Bone marrow (tissue), 2 donors: ENCODE measurements at places on chromosomes 7 and 10.

- no peak for DNase-seq
These were observed 39.6 kb downstream of the GPRIN2 start for GRCh38 chr10:46516660-46517416.

DNA sequence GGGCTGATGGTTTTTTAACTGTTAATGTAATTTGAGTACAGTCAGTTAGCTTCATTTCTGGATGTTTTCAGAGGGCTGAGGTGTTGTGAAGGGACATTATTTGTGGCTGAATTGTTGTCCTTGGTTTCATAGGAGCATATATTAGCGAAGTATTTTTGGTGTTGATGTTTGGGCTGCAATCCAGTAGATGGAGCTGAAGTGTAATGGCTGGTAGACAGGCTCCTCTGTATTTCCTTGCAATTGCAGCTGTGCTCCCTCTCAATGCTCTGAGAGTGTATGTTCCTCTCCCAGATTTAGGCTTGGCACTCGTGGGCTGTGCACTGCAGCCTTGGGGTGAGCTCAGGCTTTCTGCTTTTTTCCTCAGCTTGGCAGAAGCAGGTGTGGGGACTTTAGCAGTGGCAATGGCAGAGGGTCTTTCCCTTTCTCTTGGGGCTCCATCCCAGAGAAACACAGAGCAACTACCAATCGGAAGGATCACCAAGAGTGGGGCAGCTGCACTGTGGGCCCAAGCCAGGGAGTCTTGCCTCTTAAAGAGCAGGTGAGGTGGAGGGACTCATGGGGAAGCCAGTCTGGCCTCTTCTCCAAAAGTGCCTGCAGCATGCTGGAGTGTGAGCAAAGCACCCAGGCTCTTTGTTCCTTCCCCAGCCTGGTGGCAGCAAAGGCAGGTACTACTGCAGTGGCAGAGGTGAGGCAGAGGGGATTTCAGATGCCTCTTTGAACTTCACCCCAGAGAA, 544.4 kb downstream of the SH2D4B start:
- DNase-seq: no peak

DNA sequence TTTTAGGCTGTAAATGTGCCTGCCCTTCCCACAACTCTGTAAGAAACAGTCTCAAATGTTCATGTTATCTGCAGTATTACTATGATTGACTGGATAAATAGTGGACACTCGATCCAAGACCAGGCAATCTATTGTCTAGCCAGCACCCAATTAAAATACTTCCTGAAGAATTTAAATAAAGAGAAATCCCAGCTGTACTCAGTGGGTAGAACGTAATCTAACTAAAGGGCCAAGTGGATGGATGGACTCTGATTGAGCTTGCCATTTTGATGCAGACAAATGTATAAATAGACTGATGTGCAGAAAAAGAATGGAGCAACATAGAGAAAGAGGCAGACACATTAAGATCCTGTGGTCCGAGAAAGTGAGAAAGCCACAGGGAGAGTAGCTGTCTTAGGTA, 158.0 kb downstream of the IPMK start:
- DNase-seq: no peak

- no peak for DNase-seq
These were observed 57.8 kb downstream of the MICU1 start for GRCh38 chr10:72567889-72568640.

GRCh38 chr7:6501586-6502564, 49.4 kb downstream of the GRID2IP start:
- DNase-seq: no peak

DNA sequence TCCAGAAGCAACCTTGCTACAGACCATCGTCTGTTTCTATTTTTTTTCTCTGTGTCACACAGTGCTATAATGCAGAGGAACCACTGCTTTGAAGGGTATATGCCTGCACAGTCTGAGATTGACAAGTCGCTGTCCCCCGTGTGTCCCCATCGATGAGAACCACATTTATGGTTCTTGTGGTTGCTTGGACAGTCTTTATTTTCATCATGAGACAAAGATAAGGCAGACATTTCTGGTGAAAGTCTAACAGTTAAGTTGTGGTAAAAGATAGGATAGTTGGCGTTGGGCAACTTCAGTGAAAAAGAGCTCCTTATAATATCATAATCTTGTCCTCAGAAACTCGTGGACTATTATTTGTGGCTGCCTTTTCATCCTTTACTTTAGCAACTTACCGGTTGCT, 6.3 kb upstream of the AKR1E2 start:
- no peak for DNase-seq

DNA sequence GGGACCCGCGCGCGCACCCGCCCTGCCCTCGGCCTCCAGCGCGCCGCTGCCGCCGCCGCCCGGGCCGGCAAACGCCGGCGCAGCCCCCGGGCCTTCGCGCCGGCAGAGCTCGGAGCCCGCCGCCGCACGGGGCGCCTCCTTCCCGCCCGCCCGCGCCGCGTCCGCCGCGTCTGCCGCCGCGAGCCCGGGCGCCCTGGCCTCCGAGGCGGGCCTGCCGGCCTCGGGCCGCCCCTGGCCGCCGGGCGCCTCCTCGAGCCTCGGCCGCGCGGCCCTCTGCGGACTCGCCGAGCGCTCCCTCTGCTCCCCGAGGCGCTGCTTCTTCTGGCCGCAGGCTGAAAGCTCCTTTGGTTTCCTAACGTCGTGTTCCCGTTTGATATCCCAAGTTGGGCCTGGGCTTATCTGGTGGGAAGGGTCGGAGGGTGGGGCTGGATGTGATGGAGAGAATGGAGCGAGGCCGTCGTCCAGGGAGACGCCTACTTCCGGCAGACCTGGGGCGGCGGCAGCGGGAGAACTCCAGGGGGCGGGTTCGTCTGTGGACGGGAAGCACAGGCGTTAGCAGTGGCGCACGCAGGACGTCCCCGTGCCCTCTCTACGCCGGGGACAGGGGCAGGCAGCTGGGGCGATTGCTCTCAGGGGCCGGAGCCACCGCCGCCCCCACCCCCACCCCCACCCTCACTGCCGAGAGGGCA, 221.0 kb downstream of the PHTF2 start:
- DNase-seq: peak; percentile 50

GRCh38 chr7:78307892-78308291, 509.3 kb downstream of the PHTF2 start:
- no peak for DNase-seq

DNA sequence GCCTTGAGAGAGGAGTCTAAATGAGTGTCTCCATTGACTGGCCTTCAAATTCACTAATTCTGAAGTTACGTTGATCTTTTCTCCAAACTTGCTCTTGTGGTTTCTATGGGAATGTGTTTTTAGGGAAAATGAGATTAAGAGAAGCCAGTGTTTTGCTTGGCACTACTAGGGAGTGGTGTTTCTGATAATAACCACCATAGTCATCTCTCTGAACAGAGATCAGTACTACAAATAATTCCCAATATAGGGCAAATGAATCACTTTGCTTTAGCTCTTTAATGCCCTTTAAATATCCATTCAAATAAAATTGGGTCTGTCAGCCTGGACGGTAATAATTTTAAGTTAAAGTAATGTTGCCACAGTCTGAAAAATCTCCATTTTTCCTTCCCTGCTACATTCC, 90.8 kb downstream of the NRF1 start:
- no peak for DNase-seq

GRCh38 chr7:33061282-33061937, 1.2 kb downstream of the NT5C3A start:
- no peak for DNase-seq
